ENCODE measurements at places on chromosomes 2 and 18.

DNA sequence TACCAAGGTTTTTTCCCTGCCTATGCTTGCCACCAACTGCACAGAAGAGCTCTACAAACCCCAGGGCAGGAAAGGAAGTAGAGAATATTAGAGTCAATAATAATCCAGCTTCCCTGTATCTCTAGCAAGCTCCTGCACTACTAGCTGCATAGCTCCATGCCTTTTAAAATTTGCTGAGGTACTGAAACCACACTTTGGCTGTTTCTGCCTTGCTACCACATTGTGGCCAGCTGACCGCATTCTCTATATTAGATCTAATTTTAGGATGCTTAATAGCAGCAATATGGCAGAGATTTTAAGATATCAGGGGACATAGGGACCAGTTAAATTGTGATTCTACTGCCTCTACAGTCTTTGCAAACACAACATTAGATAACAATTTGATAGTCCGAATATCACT, 534.6 kb downstream of the MBD2 start:
- no peak for DNase-seq

DNA sequence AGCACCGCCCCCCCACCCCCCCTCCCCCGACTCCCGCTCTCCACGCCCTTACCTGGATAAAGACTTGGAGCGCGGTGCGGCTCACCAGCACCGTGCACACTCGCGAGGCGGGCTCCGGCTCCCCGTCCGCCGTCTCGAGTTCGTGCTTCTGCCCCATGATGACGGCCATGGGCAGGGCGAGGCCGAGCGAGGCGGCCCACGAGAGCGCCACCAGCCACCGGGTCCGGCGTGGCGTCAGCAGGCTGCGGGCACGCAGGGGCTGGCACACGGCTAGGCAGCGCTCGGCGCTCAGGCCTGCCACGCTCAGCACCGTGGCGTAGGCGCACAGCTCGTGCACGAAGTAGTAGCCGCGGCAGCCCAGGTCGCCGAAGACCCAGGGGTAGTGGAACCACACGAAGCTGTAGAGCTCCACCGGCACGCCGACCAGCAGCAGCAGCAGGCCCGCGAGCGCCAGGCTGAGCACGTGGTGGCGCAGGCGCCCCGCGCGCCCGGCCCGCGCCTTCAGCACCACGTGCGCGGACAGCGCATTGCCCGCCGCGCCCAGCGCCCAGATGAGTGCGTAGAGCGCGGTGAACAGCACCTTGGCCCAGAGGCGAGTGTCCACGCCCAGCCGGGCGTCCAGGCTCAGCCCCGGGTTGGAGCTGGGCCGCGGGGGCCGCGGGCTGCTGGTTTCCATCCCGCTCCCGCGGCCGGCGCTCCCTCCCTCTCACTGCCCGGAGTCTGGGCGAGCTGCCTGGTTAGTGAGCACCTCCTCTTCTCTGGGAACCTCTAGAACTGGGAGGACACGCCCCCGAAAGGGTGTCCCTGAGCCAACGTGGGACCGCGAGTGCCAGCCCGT, at the start of gene NTSR2:
TSS of gene NTSR2 (minus strand) at position 742 of the 838 bp plus-strand sequence. CDS start at position 676, 66 bp downstream.
- DNase-seq, result no peak

- DNase-seq, result no peak
These were observed 25.2 kb downstream of the FHOD3 start for GRCh38 chr18:36322734-36323133.

- no peak for DNase-seq
These were observed 97.1 kb upstream of the RMDN2 start for GRCh38 chr2:37827911-37828511.

DNA sequence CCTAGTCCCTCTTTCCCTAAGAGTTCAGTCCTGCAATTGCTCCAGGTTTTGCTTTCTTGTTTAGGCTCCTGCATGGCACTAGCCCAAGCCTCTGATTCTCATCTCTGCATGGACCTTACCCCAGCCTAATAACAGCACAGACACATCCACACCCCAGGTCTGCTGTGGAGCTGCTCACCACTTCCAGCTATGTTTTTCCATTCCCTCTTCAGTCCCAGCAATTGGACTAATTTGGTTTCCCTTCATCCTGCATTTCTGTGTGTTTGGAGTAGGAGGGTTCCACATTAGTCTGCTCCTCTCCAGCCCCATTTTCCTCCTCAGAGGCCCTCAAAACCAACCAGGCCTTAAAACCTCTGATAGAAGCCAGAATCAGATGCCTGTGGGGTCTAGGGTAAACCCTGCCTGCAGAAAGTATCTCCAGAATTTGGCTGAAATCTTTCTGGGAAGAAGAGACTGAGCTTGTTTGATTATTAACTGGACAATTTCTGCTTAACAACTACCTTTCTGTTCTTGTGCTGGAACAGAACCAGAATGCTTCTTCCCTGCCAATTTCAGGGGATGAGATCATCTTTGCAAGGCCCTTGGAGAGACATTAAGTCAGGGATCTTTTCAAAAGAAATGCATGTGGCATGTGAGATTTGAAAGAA, 95.9 kb downstream of the GFPT1 start:
- DNase-seq, result peak; percentile 11

DNA sequence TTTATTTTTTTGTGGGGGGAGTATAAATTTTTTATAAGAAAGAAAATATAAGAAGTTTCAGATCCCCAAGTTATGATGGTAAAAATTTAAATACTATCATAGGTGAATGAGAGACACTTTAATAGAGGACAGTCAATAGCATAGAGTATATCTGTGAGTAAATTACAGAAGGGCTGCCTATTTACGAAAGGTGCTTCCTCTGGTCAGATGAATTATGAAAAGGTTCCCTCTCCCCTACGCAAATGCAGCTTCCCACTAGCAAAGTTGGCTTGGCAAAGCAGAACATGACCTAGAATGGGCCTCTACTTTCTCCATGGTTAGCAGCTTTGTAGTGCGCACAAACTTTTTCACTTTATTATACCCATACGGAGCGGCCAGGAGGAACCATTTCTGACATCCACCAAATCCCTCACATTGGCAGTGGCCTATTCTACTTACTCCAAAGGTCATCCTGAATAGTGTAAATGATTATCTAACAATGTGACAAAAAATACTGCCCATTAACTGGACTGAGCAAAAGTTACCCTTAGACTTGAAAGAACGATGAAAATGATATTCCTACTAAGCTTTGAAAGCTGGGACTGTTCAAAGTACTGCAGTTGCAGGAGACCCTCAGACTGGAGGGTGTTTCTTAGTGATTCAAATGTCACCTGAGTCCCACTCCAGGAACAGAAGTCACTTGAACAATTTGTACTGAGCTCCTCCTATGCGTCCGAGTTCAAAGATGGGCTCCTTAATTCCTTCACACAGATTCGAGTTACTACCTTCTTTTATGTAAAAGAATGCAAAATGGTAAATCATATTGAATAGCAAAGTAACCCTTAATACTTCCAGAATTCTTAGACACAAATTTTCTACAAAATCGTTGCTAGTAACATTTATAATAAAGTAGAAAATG, 148.5 kb downstream of the NOL4 start:
- DNase-seq, result no peak

DNA sequence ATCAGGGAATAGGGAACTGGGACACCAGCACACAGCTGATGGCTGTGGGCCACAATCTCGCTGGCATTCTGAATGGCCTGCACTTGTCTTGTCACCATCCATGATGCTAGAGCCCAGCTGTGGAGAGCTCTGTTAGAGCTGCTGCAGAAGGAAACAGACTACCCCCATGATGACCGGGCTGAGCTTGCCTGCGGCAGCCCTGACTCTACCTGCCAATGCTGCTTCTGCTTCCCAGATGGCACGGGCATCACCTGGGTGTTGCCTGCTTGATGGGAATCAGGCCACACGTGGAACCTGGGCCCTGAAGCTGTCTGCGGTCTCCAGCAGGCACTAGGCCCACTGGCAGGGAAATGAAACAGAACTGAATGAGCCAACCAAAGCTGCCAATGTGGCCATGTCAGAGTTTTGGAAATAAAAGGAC, 11.2 kb upstream of the DAW1 start:
- DNase-seq, result peak; percentile 87

GRCh38 chr2:16763493-16763899, 97.9 kb upstream of the CYRIA start:
- DNase-seq, result no peak

- peak; percentile 31 for DNase-seq
These were observed 530 bp downstream of the GALNT1 start for GRCh38 chr18:35581898-35582641.

GRCh38 chr18:37529863-37530262, 35.7 kb downstream of the CELF4 start:
- DNase-seq, result no peak

- DNase-seq, result no peak
These were observed 73.1 kb downstream of the INHBB start for GRCh38 chr2:120419073-120419472.

- DNase-seq, result no peak
These were observed 154.1 kb upstream of the RBBP8 start for GRCh38 chr18:22778996-22779395.

DNA sequence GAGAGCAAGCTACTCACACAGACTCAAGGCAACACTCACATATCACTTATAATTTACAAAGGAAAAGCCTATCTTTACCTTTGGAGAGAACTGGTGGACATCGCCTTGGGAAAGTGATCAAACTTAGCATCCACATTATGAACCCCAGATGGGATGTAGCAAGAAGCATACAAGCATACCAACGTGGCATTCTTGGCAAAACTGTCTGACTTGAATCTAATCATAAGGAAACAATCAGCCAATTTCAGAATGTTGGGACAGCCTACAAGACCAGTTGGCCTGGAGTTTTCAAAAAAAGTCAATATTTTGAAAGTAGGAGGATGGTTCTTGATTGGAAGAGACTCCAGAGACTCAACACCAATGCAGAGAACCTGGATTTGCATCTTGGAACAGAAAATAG, 79.1 kb upstream of the PMAIP1 start:
- DNase-seq, result no peak

DNA sequence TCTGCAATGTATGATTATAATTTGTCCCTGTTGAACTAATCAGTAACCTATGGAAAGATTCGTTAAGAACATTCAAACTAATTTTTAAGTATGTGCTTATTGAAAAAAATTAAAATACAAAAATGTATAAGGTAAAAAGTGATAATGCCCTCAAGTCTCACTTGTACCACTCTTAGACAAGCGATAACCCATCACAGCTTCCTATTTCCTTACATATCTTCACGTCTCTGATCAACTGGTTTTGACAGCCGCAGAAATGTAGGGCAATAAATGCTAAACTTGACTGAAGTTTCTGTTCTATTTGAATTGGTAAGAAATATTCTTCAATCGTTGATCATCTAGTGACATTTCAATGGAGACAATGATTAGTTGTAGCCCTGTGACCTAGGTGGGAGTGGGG, 112.5 kb downstream of the TCF4 start:
- no peak for DNase-seq

DNA sequence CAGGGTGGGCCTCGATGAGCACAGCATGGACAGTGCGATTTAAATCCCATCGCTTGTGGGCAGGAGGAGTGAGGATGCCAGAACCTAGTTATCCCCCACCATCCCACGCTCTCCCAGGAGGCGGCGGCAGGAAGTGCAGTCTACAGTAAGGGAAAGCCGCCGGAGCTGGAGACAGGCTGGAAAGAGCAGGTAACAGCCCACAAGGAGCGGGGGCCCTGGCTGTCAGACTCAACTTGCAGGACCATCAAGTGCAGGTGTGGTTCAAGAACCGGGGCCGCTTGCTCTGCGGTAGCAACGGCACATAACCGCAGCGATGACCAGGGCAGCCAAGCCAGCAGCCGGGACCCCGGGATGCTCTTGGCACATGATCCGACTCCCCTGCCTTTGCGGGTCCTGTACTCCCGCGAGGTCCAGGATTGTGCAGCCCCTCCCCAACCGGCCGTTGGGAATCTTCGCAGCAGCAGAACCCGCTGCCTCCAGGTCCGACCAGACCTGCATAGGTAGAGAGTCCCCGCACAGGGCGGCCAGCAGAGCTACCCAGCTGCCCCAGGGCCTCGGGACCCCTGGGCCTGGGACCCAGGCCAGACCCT, 82.1 kb downstream of the BIN1 start:
- DNase-seq, result peak; percentile 82

GRCh38 chr2:174577967-174578589, 19.5 kb downstream of the WIPF1 start:
- DNase-seq, result peak; percentile 7

DNA sequence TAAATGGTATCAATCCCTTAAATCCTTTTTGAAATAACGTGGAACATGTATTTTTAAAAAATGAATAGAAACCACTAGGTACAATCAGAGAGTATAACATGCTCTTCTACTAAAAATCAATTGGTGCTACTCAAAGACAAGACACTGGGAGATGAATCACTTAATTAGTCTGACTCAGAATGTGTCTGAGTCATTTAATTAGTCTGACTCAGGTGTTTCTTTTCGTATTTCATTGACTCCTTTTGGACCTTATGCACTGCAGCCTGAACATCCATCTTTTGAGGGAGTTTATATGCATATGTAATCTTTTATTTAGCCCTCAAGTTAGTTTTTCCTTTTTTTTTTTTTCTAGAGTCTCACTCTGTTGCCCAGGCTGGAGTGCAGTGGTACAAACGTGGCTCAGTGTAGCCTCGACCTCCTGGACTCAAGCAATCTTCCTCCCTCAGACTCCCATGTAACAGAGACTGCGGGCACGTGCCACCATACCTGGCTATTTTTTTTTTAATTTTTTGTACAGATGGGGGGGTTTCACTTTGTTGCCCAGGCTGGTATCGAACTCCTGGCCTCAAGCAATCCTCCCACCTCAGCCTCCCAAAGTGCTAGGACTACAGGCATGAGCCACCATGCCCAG, 26.5 kb downstream of the PPP4R3B start:
- no peak for DNase-seq
